PC-9 (cell line): ENCODE measurements at places on chromosomes 5 and 9. TPM values are rescaled to one million over a fixed set of nuclear protein-coding genes. Genes with fewer than 3 reads are reported as not detected.

ANGPTL2 gene
- total RNA-seq: 0.13 TPM in 1 of 2 replicates, not detected in the other

MCTP1 gene
- total RNA-seq: 3.9 and 4.3 TPM in 2 replicates

SEMA5A gene
- not detected in 2 replicates for total RNA-seq

TMOD1 gene
- 6.8 and 7.1 TPM in 2 replicates for total RNA-seq

MYOZ3 gene
- 0.25 TPM in 1 of 2 replicates, not detected in the other for total RNA-seq

DNAJC18 gene
- total RNA-seq: 8.9 and 9.3 TPM in 2 replicates

GRCh38 chr5:68460147-68460798 is 244.7 kb downstream of the PIK3R1 start:
- H3K4me3 ChIP-seq: no peak overlapping the region
- no peaks in the 10 kb centered on the region for H3K36me3 ChIP-seq
- H3K4me1 ChIP-seq: peaks cover 36% of the 10 kb centered on the region

DNA sequence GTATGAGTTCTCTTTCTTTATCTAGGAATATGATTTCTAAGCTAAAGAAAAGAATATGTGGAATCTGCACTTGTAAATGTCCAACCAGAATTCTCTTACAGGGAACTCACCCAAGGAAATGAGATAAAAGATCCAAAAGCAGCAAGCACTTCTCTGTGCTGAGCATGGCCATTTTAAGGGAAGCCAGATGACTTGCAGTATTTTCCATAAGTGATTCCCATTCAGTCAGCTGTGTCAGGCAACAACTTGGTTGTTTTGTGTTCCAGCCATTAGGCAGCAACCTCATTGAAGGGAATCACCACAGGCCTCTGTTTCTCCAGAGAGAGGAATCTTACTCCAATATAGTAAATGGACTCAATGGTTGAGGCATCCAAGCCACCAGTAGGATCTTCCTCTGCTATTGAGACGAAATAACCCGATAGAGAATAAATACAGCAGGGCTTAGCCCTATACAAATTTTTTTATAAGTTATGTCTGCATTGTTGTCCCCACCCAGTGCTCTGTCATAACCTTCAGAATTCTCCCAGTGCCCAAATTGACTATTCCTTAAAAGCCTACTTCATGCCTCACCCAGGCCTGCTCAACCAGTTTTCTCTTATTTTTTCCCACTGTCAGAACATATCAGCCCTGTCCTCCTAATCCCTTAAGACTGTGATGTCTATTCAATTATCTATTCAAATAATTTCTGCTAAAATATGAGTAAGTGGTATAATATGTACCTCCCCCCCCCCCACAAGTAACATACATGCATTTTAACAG is 236.6 kb downstream of the PJA2 start:
- no peaks in the 10 kb centered on the region for H3K27me3 ChIP-seq
- DNase-seq: no peak
- no peaks in the 10 kb centered on the region for H3K4me1 ChIP-seq
- H3K27ac ChIP-seq: no peak overlapping the region

DNA sequence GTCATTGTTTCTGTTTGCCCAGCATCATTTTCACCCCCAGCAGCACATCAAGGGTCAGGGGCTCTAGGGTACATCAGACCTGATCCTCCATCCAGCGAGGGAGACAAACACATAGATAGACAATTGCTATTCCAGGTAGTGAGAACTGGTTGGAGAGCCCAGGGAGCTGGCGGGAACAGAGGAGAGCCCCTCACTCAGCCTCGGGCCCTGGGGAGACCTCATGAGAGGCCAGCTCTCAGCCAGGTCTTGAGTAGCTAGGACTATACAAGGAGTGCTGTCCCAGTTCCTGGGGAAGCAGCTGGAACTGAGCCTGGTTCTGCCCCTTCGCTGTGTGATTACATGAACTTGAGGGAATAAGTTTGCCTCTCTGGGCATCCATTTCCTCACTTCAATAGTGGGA is 80.3 kb downstream of the HRH2 start:
- H3K36me3 ChIP-seq: no peaks in the 10 kb centered on the region
- no peak overlapping the region for H3K4me3 ChIP-seq
- no peak overlapping the region for H3K27ac ChIP-seq
- no peak for DNase-seq

DNA sequence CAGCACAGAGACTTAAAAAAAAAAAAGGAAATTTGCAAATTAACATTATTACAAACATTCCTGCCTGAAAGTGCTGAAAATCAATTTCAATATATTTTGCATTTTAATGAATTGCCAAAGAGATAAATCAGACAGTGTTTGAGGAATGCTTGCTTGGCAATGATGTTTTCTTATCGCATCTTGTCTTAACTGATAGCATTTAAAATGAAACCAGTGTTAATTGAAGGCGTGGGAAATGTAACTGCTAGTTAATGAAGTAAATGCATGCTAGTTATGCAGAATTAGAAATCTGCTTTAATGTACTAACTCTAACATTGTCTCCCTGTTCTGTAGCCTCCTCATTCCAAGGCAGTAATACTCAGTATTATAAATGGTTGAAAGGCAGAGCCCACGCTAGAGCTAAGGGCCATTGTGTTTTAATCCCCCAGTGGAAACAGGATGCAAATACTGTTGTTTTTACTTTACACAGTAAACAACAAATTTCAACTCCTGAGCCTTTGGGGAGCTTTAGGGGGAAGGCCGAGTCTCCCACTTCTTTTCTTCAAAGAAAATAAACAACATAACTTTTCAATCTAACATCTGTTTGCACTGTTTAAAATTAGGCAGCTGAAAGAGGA is 586.9 kb downstream of the TLE4 start:
- H3K4me3 ChIP-seq: peak overlapping the region; percentile 19; the same call in 1 of the 2 replicates
- H3K4me1 ChIP-seq: no peaks in the 10 kb centered on the region
- no peak overlapping the region for H3K27ac ChIP-seq
- no peaks in the 10 kb centered on the region for H3K27me3 ChIP-seq
- DNase-seq: no peak

DNA sequence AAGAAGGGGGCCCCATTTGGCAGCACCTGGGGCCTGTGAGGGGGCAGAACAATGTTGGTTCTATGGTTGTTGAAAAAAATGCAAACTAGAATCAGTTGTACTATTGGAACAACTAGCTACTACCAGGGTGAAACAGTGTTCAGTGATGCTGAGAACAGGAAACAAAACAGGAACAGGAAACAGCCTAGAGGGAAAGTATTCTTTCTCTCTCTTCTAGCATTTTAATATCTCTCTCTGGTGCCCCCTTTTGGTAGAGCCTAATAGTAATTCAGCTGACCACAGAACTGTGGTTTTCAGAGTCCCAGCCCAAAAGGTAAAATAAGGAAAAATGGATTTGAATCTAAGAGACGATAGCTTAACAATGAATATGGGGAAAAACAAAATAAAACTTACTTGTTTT is 138.0 kb upstream of the KCNN2 start:
- H3K4me1 ChIP-seq: no peaks in the 10 kb centered on the region
- H3K4me3 ChIP-seq: no peak overlapping the region
- no peaks in the 10 kb centered on the region for H3K27me3 ChIP-seq
- DNase-seq: no peak

GRCh38 chr9:17519761-17520160 is 59.1 kb upstream of the SH3GL2 start:
- no peak for DNase-seq
- no peaks in the 10 kb centered on the region for H3K4me1 ChIP-seq
- H3K4me3 ChIP-seq: no peak overlapping the region
- no peaks in the 10 kb centered on the region for H3K36me3 ChIP-seq
- H3K27ac ChIP-seq: no peak overlapping the region

DNA sequence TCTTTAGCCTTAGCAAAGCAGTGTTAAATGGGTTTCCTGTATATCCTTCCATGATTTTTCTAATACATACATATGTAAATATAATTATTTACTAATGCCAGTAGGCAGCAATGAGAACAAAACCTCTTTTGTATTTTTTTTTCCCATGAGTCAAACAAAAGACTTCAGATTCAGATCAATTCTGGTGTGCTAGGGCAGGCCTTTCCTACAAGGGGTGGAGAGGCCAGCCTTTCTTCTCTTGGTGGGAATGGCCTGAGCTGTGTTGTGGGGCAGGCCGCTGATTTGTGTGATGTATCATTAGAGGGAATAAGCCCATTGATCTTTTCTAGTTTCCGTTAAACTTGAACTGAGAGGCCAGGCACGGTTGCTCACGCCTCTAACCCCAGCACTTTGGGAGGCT is 115.5 kb upstream of the DMRT1 start:
- H3K36me3 ChIP-seq: no peaks in the 10 kb centered on the region
- no peak for DNase-seq
- H3K27me3 ChIP-seq: no peaks in the 10 kb centered on the region
- no peak overlapping the region for H3K27ac ChIP-seq
- H3K4me3 ChIP-seq: no peak overlapping the region
- H3K4me1 ChIP-seq: peaks cover 13% of the 10 kb centered on the region; the same call in 1 of the 2 replicates
